Cerebellar cortex (tissue), 1 donor: ENCODE measurements at places on chromosomes 13 and 19.

GRCh38 chr19:18742324-18742723 is 48.8 kb downstream of the COMP start:
- no peak for DNase-seq

DNA sequence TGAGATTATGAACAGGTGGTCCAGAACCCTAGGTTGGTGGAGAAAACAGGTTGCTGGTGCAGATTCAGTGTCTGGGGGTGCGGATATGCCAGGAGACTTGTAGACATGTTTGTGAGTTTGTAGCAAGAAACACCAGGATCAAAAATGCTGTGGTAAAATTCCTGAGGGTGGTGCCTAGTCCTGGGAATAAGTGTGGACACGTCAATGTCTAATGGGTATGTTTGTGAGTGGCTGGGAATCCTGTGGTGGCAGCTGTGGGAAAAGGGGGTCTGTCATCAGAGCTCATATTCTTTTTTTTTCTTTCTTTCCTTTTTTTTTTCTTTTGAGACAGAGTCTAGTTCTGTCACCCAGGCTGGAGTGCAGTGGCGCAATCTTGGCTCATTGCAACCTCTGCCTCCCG is 7.2 kb downstream of the ZNF708 start:
- no peak for DNase-seq

GRCh38 chr13:101434486-101434885 is 18.0 kb upstream of the ITGBL1 start:
- DNase-seq, result no peak

GRCh38 chr13:102724923-102725322 is 30.1 kb upstream of the METTL21C start:
- peak; percentile 18 for DNase-seq

DNA sequence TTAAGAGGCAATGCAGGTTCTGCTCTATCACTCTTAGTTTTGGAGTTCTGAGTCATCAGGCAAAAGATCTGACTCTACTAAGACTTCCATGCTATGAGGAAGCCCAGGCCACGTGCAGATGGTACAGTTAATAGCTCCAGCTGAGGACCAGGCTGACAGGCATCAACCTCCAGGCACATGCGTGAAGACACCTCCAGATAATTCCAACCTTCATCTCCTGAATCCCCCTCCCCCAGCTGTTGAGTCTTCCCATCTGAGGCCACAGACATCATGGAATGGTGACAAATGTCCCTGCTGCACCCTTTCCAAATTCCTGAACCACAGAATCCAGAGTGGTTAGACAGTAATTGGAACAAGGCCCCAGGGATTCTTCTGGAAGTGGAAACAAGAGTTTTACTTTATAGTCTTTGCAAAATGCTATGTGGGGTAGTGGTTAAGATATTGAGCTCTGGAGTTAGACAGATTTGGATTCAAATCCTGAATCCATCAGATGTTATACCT is 183.8 kb downstream of the KLF5 start:
- DNase-seq, result no peak

GRCh38 chr19:362154-362553 is 17.6 kb upstream of the MIER2 start:
- DNase-seq, result no peak

DNA sequence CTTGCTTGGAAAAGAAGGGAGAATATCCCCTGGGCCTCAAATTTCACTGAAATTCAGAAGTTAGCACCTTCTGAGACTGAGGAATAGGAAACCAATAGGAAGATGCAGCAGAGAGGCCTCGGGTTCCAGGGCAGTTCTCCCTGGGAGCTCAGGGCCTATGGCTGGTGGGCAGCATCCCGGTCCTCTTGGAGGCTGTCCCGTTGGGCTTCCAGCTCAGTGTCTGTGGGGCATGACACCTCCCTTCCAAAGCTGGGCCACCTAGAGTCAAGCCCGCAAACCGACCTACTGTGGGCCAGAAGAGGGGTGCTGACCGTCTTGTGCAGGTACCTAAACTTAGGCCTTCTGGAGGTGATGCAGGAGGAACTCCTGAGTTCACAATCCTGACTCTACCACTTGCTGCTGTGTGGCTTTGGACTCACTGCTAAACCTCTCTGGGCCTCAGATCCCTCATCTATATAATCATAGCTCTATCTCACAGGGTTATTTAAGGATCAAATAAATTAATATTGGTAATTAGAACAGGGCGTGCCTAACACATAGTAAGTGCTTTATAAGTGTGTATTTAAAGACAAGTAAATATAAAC is 17.1 kb downstream of the SIAH3 start:
- no peak for DNase-seq

DNA sequence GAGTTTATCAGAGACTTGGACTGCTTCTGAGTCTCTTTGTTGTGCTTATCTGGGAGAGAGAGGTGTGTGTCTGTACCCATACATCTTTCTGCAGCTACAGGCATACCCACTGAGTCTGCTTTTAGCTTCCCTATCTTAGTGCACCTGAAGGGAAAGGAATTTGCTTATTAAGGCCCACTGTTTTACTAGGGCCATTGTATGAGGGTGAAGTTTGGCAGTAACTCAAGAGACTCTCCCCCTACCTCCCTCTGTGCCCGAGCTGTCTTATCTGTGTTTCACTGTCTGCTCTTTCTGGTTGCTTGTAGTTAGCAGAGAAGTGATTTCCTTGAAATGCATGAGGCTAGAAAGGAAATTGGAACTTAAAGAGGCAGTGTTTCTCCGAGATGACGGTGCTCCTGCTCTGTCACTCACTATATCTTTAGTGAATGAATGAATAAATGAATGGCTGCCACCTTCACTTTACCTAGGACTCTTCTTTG is 678 bp upstream of the CD33 start:
- no peak for DNase-seq

DNA sequence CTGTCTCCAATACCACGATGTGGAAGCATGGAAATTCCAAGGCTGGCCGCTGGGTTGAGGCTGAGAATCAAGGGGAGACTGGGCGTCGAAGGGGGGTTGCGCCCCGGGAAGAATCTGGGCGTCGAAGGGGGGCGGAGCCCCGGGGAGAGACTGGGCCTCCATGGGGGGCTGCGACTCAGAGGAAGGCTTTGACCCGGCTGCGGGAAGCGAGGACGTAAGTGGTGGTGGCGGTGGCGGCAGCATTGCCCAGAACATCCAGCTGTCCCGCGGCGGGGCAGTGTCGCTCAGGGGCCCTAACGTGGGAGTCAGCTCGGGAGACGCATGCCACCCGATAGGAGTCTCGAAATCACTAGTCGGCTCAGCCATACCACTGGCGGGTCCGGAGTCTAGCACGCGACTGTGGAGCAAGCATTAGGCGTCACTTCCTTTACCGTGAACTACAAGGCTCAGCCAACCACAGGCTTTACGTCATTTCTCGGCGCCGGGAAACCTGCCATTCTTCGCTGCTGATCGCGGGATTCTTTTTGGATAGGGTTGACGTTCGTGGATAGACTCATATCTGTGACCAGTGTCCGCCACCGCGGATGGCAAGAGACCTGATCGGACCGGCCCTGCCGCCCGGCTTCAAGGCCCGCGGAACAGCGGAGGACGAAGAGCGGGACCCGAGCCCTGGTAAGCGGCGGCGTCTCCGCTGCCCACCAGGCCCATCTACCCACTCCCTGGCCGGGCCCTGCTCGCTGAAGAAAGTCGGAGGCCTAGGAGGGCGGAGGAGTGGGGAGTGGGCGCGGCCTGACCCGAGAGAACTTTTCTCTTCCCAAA is at the start of the genes GPALPP1 and NUFIP1:
Gene GPALPP1 (plus strand): TSS at position 468 of the 819 bp plus-strand sequence. CDS start 117 bp downstream, at position 585.
Gene NUFIP1 (minus strand): TSS at position 401 of the 819 bp plus-strand sequence. CDS start 35 bp downstream, at position 366.
- peak; percentile 97 for DNase-seq

DNA sequence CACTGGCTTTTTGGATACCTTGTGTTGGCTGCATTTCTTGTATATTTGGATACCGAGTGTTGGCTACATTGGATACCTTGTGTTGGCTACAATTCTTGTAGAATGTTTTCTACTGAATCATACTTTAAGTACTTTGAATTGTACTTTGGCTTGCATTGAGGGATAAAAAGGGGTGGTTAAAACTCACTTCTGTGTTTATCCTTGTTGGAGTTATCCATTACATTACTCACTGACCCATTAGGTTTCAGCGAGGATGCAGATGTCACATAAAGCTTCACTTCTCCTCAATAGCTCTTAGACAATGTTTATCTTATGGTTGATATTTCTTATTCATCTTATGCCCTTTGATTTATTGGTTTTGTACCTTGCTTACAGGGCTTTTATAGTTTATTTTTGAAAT is 43.1 kb downstream of the PDS5B start:
- no peak for DNase-seq

DNA sequence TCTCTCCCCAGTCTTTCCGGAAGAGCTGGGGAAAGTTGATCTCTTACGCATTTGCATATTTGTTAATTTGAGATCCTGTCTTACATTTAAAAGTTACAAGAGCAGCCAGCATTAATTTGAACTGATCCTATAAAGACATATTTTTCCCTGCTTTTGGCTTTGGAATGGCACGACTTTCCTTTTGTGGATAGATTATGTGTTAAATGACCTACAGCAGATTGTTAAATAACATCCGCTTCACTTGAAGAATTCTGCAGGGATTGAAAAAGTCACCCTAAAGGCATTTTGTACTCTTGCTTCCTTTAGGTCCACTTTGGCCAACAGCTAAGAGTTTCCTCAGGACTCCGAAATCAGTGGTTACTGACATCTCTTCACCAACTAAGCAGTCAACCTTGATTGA is 334.0 kb downstream of the TBC1D4 start:
- no peak for DNase-seq

GRCh38 chr19:47082493-47082892 is 31.1 kb downstream of the ZC3H4 start:
- no peak for DNase-seq

DNA sequence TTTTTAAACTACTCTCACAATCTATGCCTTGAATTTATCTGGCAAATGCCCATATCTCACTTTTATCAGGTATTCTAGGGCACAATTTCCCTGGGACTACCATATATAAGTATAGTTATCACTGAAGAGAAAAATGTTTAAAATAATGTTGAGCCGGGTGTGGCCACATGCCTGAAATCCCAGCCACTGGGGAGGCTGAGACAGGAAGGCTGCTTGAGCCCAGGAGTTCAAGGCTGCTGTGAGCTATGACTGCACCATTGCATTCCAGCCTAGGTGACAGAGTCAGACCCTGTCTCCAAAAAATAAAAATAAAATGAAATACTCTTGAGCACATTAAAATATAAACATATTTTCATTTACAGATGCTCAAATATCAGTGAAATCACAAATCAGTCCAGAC is 4.1 kb downstream of the KATNAL1 start:
- DNase-seq, result no peak

DNA sequence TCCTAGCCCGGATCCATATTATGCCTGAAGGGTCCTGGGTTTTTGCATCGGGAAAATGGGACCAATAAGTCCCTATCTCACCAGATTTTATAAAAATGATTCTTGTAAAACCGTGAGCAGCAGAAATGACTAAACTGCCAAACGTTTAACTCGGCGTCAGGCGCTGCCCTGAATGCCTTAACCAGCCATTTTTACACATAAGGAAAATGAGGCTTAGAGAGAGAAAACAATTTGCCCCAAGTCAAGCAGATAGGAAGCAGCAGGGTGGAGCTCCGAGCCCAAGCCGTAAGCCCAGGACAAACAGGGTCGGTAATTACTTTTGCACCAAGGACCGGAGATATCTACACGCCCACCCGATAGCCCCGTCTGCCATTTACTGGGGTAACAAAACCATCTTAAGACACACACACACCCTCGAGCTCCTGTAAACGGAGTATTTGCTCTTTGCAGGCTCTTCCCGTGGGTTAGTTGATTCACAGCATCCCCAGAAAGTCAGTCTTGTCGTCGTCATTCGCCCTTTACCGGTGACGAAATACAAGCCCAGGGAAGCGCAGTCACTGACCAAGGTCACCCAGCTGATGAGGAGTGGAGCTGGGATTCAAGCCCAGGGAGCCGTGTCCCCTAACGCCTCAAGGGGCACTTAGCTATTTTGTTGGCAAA is 16.0 kb upstream of the MRI1 start:
- no peak for DNase-seq

GRCh38 chr13:40452038-40452666 is 214.3 kb downstream of the FOXO1 start:
- DNase-seq, result no peak

- DNase-seq, result peak; percentile 73
These were observed 18.6 kb downstream of the ITM2B start for GRCh38 chr13:48251611-48252081.

DNA sequence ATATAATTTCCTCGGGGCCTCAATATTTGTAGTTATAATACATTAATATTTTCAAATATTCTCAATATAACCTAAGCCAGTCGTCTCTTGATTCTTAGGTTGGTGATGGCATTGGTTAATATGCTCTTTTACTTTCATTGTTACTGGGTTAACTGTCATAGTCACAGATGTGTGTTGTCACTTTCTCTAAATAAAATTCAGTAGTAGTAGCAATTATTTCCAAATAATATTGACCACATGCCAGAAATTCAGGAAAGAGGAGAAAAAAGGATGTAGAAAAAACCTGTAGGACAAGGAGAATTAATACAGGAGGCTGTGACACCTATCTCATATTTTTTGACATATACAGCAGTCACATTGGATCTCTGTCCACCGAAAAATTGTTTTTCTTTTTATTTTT is 322.7 kb upstream of the SLITRK6 start:
- no peak for DNase-seq

DNA sequence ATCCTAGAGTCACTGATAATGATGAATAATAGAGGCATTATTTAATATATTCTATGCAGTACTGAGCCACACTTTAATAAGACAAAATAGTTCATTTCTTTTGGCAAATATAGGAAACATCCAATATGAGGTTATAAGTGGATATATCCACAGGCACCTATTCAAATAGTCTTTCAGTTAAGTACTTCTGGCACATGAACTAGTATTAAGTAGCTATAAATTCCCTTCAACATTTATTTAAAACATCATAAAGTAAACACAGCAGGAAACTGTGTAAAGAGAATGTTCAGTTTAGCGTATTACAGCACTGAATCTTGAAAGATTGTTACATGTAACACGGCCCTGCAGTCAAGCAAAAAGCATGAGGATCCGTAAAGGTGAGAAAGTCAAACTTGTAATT is 463.3 kb upstream of the KLF12 start:
- DNase-seq, result no peak

DNA sequence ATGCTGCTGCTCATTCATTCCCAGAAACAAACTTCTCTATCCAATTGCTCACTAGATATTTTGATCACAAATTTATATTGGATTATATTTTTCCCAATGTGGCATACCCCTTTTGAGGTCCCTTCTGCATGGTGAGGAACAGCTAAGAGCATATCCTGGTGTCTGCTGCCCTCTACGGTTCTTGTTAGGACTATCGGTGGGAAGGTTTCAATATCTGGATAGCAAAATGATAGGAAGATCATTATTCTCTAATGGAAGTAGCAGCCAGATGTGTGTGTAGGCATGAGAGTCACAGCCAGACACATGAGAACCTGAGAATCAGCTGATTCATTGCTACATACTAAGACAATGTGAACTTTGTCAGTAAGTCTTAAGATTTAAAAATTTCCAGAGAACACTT is 1422.4 kb upstream of the MIR17HG start:
- DNase-seq, result peak; percentile 39

GRCh38 chr19:51594774-51595109 is 23.7 kb downstream of the ZNF175 start:
- DNase-seq, result no peak
